ENCODE measurements at places on chromosomes 1 and 21.

DNA sequence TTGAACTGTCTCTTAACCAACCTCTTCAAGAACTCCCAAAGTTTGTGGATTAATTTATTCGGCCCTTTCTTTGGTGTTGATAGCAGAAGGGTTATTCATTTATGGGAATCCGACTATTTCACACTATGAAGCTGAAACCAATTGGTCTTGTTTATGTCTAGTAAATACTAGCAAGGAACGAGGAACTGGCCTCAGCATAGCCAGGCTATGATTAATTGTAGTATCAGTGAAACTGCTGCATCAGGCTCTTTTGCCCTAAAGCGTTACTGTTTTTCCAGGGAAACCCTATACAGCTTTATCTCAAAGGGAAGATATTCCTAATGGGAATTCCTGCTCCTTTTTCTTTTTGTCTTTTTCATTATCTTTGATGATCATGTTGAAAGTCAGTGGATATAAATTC lies 35.1 kb downstream of the CLEC20A start:
- no peak for DNase-seq

- no peak for DNase-seq
Measured at GRCh38 chr1:244301595-244302130, 150.0 kb downstream of the ADSS2 start.

DNA sequence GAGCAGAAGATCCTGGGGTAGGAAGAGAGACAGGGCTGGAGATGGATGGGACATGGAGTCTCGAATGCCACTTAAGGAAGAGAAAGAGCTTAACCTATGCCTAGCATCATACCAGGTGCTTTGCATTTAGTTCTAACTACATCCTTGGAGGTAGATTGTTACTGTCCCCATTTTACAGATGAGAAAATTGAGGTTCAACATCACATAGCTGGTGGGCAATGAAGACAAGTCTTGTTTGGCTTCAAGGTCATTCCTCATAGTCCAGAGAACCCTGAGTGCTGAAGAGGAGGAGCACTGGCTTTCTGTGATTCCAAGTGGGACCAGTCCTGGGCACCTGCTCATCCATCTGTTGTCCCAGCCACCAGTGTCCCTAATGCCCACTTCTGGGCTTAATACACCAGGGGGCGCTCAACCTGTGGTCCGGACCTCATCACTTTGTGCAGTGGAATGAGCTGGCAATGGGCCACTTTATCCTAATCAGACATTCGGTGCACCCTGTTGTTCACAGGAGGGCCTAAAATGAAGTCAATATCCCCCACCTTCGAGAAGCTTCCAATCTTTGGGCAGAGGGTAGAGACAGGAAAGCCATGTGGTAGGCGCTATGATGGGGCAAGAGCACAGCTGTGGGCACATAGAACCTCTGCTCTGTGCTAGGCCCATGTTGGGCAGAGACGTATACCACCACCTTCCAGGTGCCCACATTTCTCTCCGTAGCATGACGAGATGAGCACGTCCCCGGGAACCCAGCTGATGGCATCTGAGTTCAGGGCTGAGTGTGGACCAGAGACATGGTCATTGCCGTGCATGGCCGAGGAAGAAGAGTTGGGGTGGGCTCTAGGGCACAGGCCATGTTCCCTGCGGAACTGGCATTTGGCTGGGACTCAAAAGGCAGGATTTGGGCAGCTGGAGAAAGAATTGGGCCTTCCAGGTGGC lies 9.2 kb downstream of the RPS6KA1 start:
- no peak for DNase-seq

- peak; percentile 78 for DNase-seq
Measured at GRCh38 chr1:65148548-65149350, 746 bp downstream of the AK4 start.

GRCh38 chr1:165629151-165629550 lies 1.9 kb upstream of the MGST3 start:
- DNase-seq = no peak

DNA sequence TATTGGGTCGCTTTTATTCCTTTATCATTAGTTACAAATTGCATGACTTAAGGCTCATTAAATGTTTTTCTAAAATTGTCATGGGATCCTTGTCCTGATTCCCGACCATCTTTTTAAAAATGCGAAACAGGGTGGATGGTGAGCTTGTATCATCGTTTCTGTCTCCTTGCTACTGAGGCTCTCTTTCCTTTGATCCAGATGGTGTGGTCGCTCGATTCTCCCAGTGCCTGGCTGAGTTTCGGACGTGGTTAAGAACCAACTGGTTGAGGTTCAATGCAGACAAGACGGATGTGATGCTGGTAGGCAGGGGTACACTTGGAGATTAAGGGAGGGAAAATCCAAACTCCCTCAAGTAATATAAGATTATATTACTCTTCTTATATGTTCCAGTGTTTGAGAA lies 1.2 kb downstream of the MIER1 start:
- no peak for DNase-seq

DNA sequence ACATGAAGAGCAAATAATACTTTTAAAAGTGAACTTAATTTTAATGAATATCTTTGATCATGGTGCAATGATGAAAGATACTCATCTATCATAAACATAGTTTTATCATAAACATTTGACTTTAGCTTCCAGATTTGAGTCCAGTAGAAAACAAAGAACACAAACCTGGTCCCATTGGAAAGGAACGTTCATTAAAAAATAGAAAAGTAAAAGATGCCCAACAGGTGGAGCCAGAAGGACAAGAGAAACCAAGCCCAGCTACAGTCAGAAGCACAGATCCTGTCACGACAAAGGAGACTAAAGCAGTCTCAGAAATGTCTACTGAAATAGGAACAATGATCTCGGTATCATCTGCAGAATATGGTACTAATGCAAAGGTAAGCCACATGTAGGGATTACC lies 55.6 kb upstream of the MYOCOS start:
- DNase-seq = no peak

DNA sequence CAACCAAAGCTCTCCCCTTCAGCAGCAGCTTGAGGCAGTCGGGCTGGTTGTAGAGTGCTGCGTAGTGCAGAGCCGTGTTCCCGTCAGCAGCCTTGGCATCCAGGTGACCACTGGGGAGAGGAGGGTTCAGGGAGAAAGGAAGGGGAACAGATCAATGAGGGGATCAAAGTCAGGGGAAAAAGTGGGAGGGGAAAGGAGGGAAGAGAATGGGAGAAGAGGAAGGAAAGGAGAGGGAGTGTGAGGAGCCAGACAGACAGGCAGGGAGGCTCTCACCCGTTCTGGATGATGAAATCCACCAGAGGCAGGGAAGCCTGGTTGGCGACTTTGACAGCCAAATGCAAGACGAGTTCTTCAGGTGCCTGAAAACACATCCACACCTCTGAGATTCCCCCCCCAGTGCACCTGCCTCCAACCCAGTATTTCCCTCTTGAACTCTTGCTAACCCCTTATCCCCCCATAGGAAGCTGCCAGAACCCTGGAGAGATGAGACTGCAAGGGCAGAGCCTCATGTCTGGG lies 9.8 kb upstream of the TCEA3 start:
- DNase-seq = no peak

- DNase-seq = no peak
Measured at GRCh38 chr1:5734414-5734813, 257.8 kb downstream of the NPHP4 start.

DNA sequence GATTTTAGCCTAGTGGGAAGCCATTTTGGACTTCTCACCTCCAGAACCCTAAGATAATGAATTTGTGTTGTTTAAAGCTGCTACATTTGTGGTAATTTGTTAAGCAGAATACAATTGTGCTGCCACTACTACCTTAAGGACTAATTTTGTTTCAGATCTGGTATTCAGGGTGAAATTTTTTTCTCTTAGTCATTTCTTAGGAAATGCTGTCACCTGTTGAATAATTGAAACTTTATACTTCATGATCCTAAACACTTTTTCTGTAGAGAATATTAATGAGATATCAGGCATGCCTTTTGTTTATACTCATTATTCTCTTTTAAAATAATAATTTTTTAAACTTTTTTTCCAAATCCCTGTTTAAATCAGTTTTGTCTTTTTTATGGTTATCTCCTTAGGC lies 246.8 kb downstream of the TGFB2 start:
- DNase-seq = no peak

- no peak for DNase-seq
Measured at GRCh38 chr1:153866045-153866850, 56.5 kb downstream of the GATAD2B start.

DNA sequence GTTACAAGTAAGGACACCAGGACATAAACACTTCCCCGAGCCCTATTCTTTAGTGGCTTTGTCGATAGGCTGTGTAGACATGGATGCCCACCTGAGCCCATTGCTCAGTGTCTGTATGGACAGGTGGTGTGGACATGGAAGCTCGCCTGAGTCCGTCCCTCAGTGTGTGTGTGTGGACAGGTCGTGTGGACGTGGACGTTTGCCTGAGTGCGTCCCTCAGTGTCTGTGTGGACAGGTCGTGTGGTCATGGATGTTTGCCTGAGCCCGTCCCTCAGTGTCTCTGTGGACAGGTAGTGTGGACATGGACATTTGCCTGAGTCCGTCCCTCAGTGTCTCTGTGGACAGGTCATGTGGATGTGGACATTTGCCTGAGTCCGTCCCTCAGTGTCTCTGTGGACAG lies 38.7 kb upstream of the COL6A2 start:
- no peak for DNase-seq

DNA sequence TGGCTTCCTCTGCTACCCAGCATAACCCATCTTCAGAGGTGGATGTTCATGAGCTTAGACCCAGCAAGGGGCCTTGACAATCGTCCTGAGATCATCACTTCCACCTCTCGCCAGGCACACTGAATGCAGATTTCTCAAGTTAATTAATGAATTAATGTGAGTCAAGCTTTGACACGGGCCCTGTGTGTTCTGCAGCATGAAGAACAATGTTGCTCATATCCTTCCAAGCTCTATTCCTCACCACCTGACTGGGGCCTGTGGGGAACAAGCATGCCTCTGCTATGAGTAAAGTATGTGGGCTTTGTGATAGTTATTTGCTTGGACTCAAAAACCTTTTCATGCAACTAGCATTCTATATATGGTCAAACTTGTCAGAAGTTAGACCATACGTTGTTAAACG lies 122.0 kb downstream of the SEC16B start:
- no peak for DNase-seq

DNA sequence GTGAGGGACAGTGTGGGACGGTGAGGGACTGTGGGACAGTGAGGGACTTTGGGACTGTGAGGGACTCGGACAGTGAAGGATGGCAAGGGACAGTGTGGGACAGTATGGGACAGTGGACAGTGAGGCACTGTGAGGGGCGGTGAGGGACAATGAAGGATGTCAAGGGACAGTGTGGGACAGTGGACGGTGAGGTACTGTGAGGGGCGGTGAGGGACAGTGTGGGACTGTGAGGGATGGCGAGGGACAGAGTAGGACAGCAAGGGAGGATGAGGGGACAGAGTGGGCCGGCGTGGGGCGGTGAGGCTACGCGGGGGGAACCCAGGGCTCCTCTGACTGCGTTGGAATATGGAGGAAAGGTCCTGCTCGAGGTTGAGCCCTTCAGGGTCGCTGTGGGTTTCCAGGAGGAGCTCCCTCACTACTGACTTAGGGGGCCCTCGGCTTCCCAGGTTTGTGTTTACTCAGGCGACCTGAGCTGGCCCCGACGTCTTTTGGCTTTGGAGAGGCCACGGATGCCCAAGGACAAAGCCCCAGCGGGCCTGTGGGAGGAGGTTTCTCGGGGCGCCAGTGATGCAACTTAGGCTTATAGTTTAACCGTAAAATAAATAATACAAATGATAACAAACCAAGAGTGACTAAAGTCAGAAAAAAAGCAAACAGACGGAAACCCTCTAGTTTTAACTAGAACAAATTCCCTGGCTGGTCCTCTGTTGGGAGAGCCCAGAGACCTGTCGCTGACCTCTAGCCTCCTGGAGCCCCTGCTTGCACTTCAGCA lies 1.1 kb upstream of the ERRFI1 start:
- peak; percentile 47 for DNase-seq

DNA sequence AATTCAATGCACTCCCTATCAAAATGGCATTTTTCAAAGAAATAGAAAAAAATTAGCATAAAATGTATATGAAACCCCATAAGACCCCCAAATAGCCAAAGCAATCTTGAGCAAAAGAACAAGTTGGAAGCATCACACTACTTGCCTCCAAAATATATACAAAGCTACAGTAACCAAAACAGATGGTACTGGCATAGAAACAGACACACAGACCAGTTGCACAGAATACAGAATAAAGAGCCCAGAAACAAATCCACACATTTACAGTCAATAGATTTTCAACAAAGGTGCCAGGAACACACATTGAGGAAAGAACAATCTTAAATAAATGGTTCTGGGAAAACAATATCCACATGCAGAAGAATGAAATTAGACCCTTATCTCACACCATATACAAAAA lies 350.8 kb downstream of the DSCAM start:
- no peak for DNase-seq

GRCh38 chr1:41485605-41486004 lies 1.1 kb upstream of the EDN2 start:
- no peak for DNase-seq

GRCh38 chr1:205251576-205251975 lies 23.8 kb downstream of the TMCC2 start:
- DNase-seq = no peak

GRCh38 chr21:45363921-45364467 lies 41.0 kb upstream of the COL18A1 start:
- DNase-seq = peak; percentile 85

DNA sequence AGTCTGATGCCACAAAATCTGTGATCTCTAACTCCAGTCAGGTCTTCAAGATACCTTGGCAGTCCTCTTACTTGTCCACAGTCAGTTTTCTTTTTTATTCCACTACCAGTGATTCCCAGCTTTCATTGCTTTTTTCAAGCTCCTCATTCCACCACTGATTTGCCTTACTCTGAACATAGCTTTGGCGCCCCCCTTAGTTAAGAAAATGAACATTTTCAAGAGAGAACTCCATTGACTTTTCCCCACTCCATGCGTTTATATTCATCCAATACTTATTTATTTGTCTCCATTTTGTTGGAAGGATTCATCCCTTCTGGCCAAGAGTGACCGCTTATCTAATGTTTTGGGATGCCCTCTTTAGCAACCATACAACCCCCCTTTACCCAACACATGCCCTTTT lies 33.9 kb upstream of the IPO9 start:
- no peak for DNase-seq

- DNase-seq = no peak
Measured at GRCh38 chr1:209900734-209901133, 37.3 kb upstream of the SYT14 start.

DNA sequence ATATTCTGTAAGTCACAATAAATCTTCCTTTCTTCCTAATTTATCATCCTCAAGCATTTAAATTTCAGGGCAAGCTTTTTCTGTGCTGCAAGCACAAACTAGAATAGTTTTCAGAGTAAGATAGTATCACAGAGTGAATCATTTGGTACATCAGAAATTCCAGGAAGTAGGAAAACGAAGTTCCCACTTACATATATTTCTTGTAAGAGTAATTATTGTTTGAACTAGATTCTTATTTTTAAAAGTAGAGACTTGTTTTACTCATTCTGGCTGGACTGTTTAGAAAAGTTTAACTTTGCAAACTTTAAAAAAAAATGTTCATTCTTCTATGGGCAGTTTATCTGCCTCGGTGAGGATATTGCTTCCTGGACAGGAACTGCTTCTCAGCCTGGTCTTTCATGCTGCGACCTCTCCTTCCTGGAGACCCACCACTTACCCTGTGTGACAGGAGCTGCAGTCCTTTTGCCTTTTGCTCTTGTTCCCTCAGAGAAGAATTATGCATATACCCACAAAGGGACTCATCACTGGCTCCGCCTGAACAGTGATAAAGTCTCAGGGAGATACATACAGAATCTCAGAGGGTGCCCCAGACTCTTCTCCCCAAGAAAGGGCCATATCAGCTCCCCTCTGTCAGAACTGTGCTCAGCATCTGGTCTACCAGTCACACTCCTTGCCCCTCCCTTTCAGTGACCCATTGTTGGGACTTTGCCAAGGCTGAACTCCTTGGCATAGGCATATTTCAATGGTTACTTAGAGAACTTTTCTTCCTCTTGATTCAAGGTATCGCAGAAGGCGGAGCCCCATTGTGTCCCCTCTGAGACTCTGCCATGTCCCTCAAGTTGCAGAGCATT lies 102.7 kb upstream of the CD55 start:
- DNase-seq = no peak
